Pancreas (tissue), 10 donors: ENCODE measurements at places on chromosomes 13 and 19.

- DNase-seq: no peak
Observed at GRCh38 chr19:15974856-15975255, 26.0 kb downstream of the OR10H4 start.

DNA sequence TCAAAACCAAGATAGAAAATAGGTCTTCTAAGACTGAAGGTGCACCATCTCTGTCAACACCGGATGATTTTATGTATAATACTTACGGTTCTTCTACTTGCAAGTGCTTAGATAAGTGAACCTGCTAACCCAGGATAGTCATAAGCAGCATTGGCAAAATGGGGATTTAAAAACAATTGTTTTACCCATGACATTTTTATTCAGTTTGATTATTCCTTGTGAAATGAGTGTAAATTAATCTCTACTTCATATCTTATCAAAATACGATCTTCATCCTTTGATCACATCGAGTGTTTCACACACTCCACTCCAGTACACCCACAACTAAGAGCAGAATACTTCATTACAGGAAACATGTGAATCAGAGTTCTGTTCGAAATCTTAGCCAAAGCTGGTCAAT, 23.0 kb upstream of the MTRF1 start:
- no peak for DNase-seq

GRCh38 chr19:7879836-7880235, 5.6 kb upstream of the PRR36 start:
- no peak for DNase-seq

DNA sequence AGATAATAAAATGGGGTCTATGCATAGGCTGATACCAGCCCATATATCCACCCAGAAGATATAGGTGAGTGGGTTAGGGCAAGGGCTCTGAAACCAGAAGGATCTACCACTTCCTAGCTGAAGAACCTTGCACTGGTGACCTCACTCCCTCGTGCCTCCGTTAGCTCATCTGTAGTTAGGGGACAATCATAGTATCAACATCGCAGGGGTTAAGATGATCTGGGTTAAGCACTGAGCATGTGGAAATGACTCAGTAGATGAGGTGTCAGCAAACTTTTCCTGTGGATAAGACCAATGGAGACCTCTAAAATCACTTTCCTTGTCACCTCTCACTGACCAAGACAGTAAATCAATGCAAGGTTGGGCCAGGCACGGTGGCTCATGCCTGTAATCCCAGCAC, 30.5 kb downstream of the TNFSF14 start:
- DNase-seq: no peak

GRCh38 chr13:74708629-74709028, 574.4 kb upstream of the KLF12 start:
- no peak for DNase-seq

GRCh38 chr13:97911311-97912138, 42.0 kb upstream of the IPO5 start:
- no peak for DNase-seq

- no peak for DNase-seq
Observed at GRCh38 chr13:41500511-41500910, 43.2 kb downstream of the RGCC start.

- DNase-seq: no peak
Observed at GRCh38 chr19:31330761-31331160, 18.5 kb downstream of the TSHZ3 start.

DNA sequence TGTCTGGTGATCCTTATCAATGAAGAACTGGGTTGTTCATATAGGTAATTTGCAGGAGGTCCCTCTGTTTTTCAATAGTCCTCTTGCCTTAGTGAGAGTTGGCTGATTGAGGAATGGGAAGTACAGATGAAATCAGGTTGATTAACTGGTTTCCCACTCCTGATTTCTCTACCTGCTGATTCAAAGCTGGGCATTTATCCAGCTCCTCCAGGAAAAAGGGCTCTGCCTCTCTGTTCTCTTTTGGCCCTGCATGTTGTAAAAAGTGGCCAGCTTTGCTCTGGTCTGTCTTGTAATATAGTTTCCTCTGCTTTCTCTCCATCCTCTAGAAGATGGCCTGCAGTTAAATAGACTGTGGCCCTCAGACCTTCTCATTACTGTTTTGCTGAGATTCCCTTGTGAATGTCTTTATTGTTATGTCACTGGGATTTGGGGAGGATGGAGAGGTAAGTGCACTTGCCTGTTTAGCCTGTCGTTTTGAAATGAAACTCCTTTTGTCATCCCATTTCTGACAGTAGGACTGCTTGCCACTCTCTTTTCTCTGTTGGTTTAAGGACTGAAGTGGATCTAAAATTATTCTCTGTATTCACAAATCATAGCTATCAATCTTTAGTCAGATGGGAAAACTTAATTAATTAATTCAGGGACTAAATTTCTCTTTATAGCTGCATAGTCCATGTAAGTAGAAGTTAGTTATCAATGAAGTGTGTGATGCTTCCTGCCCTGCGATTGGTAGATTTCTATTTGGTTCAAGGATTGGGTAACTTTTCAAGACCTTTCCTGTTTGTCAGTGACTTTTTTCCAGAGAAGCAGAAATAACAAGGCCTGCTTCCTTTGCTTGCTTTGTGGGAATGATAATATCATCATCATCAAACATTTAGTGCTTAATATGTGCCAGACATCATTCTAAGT, 28.5 kb downstream of the GARRE1 start:
- DNase-seq: no peak

DNA sequence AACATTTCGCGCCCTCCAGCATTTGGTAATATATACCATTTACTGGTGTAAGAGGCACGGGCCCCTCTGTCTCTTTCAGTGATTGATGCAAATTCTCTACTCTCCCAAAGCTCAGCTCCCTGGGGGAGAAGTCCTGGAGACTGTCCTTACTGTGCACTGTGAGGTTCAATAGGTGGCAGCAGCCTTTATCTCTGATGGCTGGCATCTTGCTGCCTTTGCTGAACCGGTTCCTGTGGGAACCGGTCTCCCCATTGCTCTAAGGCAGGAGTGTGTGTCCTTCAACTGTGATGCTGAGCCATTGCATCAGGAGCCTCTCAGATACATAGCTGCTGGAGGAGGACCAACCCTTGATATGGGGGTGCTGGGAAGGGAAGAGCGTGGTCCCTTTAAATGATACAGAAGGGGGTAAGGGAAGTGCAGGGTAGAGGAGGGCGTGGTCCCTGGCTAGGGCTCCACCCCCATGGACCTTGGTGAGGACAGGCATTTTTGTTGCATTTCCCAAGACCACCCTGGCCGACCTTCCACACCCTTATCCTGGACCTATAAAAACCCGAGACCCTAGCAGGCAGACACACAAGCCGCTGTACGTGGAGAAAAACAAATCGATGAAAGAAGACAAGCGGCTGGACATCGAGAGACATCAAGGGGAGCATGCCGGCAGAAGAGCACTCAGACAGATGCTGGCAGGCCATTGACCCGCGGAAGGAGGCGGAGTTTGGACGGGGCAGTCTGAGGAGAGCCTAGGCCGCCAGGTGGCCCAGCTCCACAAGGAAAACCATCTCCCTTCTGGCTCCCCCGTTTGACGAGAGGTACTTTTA, 41.1 kb upstream of the GTF3A start:
- no peak for DNase-seq

DNA sequence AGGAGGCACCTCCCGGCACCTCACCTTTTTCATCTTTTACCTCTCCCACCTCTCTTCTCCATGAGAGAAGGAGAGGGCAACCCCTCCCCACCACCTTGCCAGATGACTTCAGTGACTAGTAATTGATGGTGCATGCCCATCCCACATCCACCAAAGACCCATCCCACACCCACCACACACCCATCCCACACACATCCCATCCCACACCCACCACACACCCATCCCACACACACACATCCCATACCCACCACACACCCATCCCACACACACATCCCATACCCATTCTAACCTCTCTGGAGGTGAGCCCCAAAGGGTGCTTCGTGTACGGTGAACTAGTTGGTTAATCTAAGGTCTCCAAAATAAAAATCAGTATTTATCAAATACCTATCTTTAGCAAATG, 44.7 kb downstream of the STK24 start:
- DNase-seq: no peak

- DNase-seq: no peak
Observed at GRCh38 chr19:48295458-48295857, 25.6 kb downstream of the ZNF114 start.

GRCh38 chr19:38020311-38020710, 113.3 kb downstream of the SIPA1L3 start:
- no peak for DNase-seq

GRCh38 chr13:108690726-108691125, 61.3 kb downstream of the MYO16 start:
- no peak for DNase-seq

DNA sequence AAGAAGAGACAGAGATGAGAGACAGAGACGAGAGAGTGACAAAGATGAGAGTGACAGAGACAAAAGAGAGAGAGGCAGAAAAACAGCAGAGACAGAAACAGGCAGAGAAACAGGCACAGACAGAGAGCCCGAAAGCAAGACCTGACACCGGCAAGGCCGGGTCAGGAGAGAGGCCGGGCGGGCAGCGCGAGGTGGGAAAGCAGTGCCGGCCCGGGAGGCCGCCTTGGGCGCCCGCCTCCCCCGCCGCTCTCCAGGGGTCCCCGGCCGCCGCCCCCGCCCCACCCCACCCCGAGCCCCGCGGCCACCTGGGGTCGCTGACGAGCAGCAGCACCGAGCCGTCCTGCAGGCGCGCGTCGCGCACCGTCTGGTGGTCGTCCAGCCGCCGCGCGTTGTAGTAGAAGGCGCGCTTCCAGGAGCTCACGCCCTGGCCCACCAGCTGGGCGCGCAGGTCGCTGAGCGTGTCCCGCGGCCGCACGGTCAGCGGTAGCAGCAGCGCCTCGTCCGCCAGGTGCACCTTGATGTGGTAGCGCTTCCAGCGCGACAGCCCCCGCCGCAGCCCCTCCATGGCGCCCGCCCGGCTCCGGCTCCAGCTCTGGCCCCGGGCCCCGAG, at the start of gene TINCR:
Gene TINCR (minus strand): TSS at position 594 of the 610 bp plus-strand sequence.
- no peak for DNase-seq

- no peak for DNase-seq
Observed at GRCh38 chr13:26308250-26308649, 54.3 kb downstream of the CDK8 start.

DNA sequence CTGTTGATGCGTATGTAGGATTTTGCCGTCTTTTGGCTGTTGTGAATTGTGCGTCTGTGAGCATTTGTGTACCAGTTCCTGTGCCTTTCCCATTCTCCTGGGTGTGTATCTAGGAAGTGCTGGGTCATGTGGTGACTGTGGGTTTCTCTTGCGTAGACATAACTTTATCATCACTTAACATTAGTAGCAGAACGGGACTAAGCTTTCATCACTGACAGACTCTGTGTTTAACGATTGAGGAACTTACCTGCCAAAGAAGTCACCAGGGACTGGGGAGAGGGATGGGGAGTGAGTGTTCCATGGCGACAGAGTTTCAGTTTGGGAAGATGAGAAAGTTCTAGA, 15.0 kb downstream of the FZR1 start:
- no peak for DNase-seq

GRCh38 chr13:98141091-98141490, 1.8 kb upstream of the FARP1 start:
- DNase-seq: no peak

DNA sequence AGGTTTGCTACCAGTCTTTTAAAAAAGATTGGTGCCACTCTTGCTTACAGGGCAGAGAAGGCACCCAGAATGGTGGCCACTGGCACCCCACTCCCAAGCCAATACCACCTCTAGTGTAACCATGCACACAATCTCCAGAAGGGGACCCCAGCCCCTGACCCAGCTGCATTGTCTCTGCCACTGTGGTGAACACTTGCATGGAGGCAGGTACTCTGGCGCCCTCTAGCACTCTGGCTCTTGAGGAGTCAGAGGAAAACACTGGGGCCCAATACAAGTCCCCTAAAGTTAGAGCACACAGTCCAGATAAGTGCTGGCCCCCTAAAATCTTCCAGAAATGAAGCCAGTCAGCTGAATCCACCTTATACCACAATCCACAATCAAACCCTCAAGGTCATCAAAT, 6.0 kb downstream of the ERVV-1 start:
- no peak for DNase-seq

DNA sequence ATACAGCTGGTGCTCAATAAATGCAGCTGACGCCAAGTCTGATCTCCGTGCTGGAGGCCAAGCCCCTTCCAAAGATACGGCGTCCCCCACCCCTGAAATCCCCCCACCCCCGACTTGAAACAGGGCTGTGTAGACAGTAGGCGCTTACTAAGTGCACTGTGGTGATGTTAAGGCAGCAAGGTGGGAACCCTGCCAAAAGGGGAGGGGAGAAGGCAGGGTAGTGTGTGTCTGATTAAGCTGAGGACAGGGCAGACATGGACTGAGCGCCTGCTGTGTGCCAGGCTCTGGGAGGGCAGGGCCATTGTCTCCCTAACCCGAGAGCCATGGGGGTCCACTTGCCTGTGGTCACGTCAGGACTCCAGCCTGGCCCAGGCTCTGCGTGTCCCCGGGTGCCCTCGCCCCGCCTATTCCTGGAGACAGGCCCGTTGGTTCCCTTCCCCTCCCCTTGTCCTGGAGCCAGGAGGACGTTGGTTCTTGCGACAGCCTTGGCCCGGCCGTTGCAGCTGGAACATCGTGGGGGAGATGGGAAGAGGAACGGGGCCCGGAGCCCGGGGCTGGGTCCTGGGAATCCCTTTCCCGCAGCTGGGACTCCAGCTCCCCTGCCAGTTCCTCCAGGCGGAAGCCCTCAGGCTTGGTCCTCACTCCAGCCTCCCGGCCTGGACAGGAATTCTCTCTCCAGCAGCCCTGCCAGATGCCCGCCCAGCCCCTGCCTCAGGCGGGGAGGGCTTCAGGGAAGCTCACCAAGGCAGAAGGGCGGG, 1.7 kb upstream of the ELANE start:
- DNase-seq: peak; percentile 90

- DNase-seq: no peak
Observed at GRCh38 chr13:27226991-27227390, 24.4 kb upstream of the RPL21 start.
